ENCODE measurements at places on chromosomes 3 and 15.
A peak's percentile ranks its signal among the peaks of the same experiment; 100 is the strongest.

DNA sequence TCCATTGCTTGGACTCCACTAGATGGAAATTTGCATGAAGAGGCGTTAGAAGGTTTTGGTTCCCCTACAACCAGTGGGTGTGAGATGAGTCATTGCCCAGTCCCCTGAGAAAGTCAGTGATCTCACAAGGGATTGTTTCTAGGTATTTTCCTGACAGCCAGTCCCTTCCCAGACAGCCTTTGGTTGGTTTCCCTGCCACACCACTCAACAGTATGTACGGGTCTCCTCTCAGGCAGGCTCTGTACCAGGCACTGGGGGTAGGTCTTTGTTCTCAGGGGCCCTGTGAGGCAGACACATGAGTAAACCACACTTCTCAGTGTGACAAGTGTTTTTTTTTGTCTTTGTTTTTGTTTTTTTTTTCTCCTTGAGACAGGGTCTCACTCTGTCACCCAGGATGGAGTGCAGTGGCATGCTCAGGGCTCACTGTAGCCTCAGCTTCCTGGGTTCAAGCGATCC lies 4.0 kb downstream of the LAMP3 start:
- DNase-seq: peak; percentile 10

- DNase-seq: no peak
Measured at GRCh38 chr3:135728007-135728721, 237.4 kb upstream of the PPP2R3A start.

GRCh38 chr3:86056962-86057361 lies 934.0 kb downstream of the VGLL3 start:
- no peak for DNase-seq

GRCh38 chr3:14423963-14424362 lies 21.6 kb downstream of the SLC6A6 start:
- no peak for DNase-seq

DNA sequence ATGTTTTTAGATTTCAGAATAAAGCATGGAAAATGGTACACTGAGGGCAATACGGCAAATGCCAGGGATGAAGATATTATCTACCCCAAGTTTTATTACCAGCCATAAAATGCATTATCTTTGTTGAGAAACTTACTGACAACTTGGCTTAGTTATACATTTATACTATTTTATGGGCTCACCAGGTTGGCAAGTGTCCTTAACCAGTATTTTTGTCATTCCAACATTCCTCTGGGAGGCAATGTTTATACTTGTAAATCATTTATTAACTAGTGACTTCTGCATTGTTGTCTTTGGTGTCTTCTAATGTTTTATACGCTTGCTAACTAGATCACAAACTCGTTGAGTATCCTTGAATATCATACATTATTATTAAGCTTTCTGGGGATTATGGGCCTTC lies 18.0 kb upstream of the ADGRG7 start:
- DNase-seq: no peak

DNA sequence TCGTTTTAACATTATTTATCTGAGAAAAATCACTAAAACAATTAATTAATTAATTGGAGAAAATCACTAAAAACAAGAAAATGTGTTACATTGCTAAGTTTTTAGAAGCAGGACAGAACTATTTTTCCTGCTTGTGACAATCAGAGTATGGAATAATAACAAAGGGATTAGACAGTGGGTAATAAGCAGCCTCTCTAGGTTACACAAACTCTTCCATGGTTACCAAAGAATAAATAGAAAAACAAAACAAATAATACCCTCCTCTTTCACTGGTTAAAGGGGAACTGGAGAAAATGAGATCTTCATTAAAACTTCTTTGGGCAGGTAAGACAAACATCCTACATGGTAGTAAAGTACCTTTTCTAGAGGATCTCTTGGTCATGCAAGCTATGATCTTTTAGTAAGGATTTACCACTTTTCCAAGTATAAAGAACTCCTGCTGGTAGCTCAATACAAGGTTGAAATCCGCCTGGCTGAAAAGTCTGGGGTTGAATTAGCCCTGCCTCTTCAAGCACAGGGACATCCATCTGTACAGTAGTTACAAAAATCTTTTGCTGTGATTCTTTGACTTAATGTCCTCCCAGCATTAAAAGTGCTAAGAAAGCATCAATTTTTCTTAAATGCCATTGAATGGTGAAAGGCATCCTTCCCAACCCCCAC lies 2.5 kb upstream of the PLCH1 start:
- DNase-seq: no peak

- DNase-seq: no peak
Measured at GRCh38 chr3:8655387-8655835, 10.8 kb upstream of the SSUH2 start.

DNA sequence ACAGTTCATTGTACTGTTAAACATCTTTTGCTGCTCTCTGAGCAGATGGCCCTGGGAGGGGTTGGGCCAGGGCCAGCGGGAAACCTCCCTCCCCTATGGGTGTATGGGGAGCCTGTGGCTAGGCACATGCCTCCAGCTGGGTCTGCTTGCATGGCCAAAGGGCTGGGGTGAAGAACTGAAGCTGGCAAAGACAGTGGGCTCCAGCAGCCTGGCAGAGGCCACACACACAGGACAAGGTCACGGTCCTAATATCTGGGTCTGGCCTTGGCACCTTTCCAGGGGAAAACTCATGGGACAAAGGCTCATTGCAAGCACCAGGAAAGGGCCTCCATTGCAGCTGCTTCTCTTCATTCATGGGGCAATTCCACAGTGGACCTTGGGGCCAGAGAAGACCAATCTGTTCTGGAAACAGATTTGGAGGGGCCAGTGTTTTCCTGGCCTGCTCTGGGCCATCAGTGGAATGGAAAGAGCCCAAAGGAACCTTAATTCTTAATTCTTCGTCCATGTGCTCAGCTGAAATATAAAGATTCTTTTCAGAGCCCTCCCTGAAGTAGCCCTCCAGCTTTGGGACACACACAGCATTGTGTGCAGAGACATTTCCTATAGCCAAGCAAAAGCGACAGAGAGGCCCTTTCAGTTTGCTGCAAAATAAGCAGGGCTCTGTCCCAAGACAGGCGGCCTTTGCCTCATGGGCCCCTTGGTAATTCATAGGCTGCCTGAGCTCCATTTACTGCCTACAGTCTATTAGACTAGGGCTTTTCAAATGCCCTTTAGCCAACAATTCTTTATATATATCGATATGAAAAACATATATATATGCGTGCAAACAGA lies 11.3 kb upstream of the LIMD1 start:
- peak; percentile 94 for DNase-seq

DNA sequence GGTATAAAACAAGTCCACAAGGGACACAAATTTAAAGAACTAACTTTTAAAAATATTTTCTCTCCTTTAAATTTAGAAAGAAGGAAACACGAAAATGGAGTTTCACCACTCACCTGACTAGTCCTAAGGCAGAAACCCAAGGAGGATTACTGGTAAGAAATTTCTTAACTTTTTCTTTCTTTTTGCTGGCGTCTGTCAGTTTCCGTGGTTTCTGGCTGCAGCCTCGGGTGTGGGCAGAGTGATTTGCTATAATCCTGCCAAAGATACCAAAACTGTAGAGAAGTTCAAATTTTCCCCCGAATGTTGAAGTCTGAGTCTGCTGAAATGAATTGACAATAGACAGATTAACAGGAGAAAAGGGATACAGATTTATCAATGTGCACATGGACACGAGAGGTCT lies 843.6 kb upstream of the ALCAM start:
- DNase-seq: no peak

DNA sequence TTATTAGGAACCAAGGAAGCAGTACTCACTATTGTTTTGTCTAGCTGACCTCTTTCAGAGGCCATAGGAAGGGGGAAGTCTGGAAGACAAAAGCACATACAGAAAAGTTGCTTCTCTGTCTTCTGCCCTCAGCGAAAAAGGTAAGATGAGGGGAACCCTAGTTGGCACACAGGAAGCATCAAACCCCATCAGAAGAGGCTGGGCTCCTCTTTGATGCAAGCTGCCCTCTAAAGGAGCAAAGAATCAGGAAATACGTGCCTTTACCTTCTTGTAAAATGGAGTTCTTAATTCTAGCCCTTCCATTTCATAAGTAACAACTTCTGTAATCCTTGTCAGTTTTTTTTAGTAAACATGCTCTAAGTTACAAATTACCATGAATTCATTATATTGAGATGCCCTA lies 12.5 kb downstream of the SPINK8 start:
- DNase-seq: no peak

DNA sequence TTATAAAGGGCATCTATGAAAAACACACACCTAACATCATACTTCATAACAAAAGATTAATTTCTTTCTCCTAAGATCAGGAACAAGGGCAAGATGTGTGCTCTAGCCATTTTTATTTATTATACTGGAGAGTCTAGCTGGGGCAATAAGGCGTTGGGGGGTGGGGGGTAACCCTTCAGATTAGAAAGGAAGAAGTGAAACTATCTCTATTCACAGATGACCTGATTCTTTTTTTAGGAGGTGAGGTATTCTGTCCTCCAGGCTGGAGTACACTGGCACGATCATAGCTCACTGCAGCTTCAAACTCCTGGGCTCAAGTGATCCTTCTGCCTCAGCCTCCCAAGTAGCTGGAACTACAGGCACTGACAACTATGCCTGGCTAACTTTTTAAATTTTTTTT lies 89.5 kb upstream of the MANF start:
- DNase-seq: no peak

DNA sequence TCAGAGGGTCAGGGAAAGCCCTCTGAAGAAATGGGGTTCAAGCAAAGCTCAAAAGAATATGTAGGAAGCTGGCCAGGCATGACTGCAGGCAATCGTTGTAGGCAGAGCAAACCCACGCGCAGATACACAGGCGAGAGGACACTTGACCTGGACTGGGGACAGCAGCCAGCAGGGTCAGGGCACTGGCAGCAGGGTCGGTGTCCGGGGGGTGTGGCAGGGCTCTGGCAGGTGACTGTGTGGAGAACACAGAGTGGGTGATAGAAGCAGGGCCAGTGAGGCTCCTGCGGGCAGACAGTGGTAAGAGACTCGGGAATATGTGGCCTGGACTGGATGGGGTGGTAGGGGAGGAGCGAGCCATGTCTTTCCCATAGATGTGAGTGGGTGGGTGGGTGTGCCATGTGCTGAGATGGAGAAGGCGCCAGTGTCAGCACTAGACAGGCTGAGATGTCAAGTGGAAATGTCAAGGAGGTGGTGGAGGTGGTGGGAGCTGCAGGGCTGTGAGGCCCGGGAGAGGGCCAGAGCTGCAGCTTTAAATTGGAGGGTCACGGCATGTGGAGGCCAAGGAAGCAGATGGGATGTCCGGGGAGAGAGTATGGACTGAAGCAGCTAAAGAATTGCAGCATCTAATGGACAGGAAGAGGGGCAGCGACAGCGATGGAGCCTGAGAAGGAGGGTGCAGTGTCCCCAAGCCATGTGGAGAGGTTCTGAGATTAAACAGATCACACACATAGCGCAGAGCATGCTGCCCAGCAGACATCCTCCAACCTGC lies 13.4 kb downstream of the TMEM43 start:
- no peak for DNase-seq

DNA sequence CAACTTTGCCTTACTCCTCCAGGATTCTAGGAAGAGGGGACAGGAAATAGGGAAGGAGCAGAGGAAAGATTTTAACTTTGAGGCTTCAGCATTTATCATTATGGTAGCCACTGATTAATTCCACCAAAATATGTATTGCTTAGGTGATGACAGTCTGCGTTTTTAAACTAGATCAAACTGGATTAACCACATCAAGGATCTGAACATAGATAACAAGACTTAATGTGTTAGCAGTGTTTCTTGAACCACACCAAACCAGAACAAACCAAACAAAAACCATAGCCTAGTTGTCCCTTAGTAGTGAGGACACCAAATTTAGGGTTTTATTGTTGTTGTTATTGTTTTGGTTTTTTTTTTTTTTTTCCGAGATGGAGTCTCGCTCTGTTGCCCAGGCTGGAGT lies 113.5 kb upstream of the LMOD3 start:
- DNase-seq: no peak

- DNase-seq: peak; percentile 97
Measured at GRCh38 chr3:141311496-141312353, 56.6 kb upstream of the ZBTB38 start.

- no peak for DNase-seq
Measured at GRCh38 chr3:49492969-49493368, 22.9 kb downstream of the DAG1 start.

DNA sequence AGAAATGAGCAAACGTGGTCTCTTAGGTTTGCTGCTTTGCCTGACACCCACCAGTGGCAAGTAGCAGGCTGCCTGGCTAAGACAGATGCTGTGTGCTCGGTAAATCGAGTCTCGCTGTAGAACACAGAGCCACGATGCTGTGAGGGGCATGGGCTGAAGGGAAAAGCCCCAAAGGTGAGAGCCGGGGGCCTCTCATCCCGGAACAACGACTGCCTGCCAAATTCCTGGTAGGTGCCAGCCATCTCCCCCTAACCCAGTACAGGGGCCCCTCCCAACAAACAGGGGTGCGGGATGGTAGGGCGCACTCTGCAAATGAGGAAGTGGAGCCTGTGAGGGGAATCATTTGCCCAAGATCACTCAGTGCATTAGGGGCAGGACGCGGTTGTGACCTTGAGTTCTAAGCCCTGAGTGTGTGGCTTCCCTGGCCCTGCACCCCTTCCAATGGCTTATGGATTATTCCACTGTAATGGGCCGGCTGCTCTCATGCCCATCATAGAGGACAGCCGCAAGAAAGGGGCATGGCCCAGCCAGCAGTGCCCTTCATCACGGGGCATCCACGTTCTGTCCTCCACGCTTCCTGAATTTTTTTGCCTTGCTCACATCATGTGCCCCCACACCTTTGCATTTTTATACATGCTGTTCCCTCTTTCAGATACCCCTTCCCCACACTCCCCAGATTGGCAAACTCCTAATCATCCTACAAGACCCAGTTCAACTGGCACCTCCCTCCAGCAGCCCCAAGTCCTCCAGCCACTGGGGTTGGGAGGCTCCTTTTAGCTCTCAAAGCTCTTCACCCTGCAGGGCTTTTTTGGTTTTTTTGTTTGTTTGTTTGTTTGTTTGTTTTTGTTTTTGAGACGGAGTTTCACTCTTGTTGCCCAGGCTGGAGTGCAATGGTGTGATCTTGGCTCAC lies 125.4 kb downstream of the NUP210 start:
- DNase-seq: no peak

GRCh38 chr3:49781415-49782199 lies 4.7 kb downstream of the IP6K1 start:
- no peak for DNase-seq

- no peak for DNase-seq
Measured at GRCh38 chr3:66839508-66839907, 158.6 kb upstream of the KBTBD8 start.

DNA sequence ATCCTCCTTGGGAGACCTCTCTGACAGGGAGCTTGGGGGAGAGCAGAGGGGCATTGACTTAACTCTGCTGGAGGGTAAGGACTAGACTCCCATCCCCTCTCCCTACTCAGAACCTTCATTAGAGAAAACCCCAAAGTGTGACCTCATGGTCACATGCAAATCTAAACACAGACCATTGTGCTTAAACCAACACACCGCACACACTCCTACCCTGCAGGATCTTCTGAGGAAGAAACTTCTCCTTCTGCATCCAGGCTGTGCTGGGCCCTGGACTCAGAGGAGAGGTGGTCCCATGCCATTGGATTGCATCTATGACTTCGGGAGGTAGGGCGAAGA lies 805 bp upstream of the PARP16 start:
- DNase-seq: no peak

DNA sequence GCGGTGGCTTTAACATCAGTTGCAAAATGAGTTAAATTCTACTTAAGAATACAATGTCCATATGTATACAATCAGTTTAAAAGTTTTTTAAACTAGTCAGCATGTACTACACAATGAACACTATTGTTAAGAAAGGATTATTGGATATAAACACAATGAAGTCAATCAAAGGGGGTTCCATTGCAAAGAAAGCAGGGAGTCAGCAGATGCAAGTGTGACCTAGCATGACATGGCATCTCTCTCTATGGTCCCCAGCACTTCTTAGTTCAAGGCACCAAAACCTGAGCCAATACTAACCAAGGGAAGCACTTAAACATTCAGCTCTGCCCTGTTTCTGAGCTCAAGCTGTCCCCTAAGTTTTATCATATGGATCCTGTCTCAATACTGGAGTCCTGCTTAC lies 17.0 kb downstream of the KLHL6 start:
- no peak for DNase-seq

All from Ammon's horn (tissue), 1 donor.